Adrenal gland (tissue), 19 donors: ENCODE measurements at places on chromosomes 3 and 15.
A peak's percentile ranks its signal among the peaks of the same experiment; 100 is the strongest.

DNA sequence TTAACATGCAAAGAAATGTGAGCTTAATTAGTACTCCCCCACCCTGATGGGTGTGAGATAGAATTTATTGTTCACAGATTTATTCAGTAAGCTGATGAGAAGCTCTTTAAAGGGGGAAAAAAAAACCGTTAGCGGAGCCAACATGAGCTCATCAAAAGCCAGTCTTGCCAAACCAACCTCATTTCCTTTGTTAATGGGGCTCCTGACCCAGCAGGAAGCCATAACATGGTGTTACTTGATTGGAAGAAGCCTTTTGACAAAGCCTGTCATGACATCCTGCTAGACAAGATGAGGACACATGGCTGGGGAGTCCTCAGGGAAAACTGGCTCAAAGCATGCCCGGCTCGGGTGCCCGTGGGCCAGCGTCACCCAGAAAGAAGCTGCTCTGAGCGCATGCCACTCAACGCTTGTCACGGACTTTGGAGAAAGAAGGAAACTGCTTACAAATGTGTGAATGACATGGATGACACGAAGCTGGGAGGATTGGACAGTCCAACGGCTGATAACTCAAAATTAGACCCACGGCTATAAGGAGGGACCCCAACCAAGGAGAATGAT is 64.6 kb downstream of the SLCO2A1 start:
- no peaks in the 10 kb centered on the region for H3K27me3 ChIP-seq
- H3K4me1 ChIP-seq = no peaks in the 10 kb centered on the region
- no peaks in the 10 kb centered on the region for H3K36me3 ChIP-seq
- DNase-seq = no peak
- H3K27ac ChIP-seq = no peak overlapping the region
- H3K4me3 ChIP-seq = no peak overlapping the region

DNA sequence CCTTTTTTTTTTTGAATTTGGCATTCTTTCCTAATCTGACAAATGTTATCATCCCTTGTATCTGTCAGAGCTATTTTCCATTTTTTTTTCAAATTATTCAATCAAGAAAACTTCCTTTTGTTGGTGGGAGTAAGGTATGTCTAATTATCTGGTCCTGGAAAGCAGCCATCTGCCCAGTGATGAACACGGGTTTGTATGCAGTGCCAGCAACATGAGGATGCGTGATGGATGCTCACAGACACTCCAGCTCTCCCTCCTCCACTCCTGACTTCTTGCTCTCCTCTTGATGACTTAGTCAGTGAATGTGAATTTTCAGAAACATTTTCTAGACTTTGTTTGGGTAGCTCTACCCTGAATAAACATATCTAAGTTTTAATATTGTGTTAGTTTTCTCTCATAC is 79.2 kb downstream of the IL1RAP start:
- H3K4me1 ChIP-seq = no peaks in the 10 kb centered on the region
- H3K4me3 ChIP-seq = no peak overlapping the region
- no peaks in the 10 kb centered on the region for H3K36me3 ChIP-seq
- no peak for DNase-seq
- H3K27me3 ChIP-seq = no peaks in the 10 kb centered on the region

GRCh38 chr3:182697345-182697919 is 95.9 kb upstream of the ATP11B start:
- H3K27me3 ChIP-seq = no peaks in the 10 kb centered on the region
- no peak overlapping the region for H3K27ac ChIP-seq
- no peaks in the 10 kb centered on the region for H3K4me1 ChIP-seq
- no peak overlapping the region for H3K4me3 ChIP-seq
- no peaks in the 10 kb centered on the region for H3K36me3 ChIP-seq

GRCh38 chr15:79922512-79923078 is 25.8 kb upstream of the MTHFS start:
- H3K27ac ChIP-seq = peak overlapping the region; percentile 96
- DNase-seq = no peak
- H3K27me3 ChIP-seq = no peaks in the 10 kb centered on the region
- peak overlapping the region; percentile 84 for H3K4me3 ChIP-seq
- no peaks in the 10 kb centered on the region for H3K36me3 ChIP-seq
